ENCODE measurements at places on chromosomes 2 and 18. TPM values are rescaled to one million over a fixed set of nuclear protein-coding genes. Genes with fewer than 3 reads are reported as not detected.

DNA sequence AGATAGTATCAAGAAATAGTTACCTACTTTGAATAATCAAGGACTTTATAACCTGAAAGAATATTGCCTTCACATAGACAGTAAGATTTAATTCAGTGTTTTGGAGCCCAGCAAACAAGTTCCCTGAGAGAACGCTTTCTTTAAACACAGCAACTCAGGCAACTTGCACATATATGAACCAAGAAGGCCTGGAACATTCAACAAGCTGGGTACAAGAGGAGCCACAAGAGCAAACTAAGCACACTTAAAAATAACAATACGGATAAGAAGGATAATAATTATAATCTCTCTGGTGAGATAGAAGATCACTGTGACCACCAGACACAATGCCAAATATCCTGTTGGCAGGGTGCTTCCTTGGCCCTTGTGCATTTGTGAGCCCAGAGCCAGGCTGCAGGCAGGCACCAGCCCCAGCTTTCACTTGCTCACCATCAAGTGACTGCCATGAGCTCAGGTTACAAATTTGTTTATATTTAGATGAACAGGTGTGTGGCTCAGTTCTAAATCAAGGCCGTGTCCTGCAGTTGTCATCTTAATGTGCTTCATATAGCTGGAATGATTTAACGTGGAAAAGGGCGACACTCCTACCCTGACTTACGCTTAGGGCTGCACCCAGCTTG is 446.6 kb downstream of the IRS1 start:
- no peak for DNase-seq

NFU1 gene
- total RNA-seq: 55.9 TPM

DNA sequence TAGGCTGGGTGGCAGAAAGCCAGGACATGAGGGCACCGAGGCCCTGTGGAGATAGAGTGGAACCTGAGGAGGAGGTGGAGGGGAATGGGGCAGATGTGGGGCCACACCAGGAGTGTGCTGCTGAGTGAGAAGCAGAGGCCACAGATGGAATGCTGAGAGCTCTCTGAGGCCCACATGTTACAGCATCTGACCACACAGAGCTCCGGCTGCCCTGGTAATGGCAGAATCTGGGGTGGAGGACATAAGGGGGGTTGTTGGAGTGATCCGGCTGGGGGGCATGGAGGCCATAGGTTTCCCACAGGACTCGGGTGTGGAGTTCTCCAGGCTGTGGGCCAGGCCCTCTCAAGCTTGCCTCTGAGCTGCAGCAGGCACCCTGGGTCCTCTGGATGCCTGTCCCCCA is 3.8 kb downstream of the MZT2B start:
- no peak for DNase-seq

DQX1 gene
- total RNA-seq: 0.31 TPM

GRCh38 chr2:48600917-48601316 is 16.7 kb upstream of the GTF2A1L start:
- DNase-seq: no peak

ASTL gene
- not detected for total RNA-seq

GRCh38 chr2:69914950-69915945 is at the start of gene MXD1:
MXD1 (plus strand) TSS chr2:69915109; CDS start chr2:69915331, 222 bp downstream.
- DNase-seq: peak; percentile 46

DNA sequence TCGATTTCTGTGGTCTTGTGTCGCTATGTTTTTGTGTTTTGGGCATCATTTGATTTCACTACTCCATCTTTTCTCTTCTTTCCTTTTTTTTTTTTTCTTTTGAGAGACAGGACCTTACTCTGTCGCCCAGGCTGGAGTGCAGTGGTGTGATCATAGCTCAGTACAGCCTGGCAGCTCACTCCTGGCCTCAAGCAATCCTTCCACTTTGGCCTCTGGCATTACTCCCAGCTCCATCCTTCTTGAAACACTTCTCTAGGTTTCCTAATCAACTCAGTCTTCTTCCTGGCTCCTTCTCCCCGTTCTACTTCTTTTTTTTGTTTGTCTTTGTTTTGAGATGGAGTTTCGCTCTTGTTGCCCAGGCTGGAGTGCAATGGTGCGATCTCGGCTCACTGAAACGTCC is 26.5 kb downstream of the TCF23 start:
- DNase-seq: no peak

- no peak for DNase-seq
Measured at GRCh38 chr18:60130284-60130683, 230.5 kb downstream of the PMAIP1 start.

- DNase-seq: no peak
Measured at GRCh38 chr2:125561302-125561701, 1094.7 kb upstream of the GYPC start.

TNFRSF11A gene
- total RNA-seq: 4.8 TPM

EML6 gene
- 16.8 TPM for total RNA-seq

MAP3K19 gene
- total RNA-seq: not detected

GRCh38 chr2:17625446-17625845 is 85.0 kb downstream of the VSNL1 start:
- DNase-seq: no peak

DNA sequence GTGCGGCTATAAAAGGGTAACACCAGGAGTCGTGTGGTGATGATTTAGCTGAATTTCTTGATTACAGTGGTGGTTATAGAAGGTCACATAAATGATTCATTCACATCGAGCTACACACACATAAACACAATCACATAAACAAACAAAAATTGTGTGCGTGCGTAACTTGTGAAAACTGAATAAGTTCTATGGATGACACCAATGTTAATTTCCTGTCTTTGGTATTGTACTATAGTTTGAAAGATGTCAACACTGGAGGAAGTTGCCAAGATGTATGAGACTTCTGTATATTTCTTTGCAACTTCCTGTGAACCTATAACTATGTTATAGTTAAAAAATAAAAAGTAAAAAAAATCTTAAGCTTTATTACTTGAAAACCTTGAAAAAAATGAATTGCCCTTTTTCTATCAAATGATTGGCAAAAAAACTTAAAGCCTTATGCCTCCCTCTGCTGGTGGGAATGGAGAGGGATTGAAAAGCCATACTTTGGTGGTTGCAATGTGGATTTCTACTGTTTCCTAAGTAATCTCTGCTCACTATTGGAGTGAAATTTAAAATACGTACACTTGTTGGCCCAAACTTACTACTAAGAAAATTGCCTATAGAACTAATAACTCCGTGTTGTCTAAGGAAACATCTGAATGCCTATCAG is 227.7 kb downstream of the RPIA start:
- no peak for DNase-seq

NGEF gene
- total RNA-seq: 67.8 TPM

DNA sequence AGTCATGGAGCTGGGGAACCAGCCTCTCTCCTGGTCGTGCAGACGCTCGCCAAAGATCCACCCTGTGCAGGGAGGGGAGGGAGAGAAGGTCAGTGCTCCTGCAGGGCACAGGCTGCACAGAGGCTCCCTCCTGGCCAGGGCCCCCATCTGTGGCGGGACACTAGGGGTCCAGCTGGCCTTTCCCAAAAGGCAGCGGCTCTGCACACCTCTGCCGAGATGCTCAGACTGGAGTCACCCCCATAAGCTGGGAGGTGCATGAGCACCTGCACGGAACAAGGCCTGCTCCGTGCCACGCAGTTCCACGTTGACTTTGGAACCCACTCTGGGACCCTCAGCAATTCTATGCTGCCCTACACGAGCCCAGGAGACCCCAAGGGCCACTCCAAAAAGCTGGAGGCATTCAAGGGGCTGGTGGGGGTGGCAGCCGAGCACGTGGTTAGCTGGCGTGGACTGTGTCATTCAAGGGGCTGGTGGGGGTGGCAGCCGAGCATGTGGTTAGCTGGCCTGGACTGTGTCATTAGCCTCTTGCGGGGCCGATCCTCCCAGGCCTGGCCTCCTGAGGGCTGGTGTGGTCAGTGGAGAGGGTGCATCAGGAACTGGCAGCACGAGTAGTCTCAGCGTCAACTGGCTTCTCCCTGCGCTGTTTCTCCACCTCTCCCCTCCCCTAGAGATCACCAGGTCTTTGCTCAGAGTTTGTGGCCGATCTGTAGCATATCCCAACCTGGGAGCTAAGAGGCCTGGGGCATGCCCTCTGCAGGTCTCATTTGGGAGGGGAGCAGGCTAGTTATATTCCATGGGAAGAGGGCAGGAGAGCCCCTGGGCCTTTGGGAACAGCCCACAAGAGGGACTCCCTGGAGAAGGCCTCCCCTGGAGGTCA is 9.8 kb downstream of the SNORC start:
- no peak for DNase-seq

DNA sequence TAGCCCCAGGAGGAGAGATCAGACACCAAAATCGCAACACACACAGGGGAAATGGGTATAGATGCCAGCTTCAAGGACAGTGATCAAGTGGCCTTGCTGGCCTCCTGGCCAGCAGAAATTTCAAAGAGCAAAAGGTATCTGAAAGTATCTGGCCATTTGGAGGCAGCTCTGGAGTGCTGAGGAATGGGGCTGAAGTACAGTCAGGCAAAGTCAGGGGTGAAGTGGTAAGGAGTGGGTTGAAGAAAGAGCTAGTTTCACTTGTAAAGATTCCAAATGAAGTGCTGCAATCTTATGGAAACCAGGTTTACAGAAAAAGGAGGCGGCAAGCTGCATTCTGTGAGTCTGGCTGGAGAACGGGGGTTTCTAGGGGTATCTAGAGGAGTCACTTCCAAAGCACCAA is 19.2 kb upstream of the PCBP1 start:
- no peak for DNase-seq

DNA sequence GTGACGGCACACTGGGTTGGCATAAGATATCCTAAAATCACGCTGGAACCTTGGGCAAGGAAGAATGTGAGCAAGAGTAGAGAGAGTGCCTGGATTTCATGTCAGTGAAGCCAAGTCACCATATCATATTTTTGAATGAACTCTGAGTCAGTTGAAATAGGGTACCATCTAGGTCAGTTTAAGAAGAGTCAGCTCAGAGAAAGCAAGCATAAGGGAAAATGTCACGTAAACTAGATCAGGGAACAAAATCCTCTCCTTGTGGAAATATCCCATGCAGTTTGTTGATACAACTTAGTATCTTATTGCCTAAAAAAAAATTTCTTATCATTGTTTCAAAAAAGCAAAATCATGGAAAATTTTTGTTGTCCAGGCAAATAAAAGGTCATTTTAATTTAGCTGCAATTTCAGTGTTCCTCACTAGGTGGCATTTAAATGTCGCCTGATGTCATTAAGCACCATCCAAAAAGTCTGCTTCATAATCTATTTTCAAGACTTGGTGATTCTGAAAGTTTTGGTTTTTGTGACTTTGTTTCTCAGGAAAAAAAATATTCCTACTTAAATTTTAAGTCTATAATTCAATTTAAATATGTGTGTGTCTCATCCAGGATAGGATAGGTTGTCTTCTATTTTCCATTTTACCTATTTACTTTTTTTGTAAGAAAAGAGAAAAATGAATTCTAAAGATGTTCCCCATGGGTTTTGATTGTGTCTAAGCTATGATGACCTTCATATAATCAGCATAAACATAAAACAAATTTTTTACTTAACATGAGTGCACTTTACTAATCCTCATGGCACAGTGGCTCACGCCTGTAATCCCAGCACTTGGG is 19.6 kb downstream of the RSAD2 start:
- DNase-seq: peak; percentile 31

MC4R gene
- total RNA-seq: not detected
